ENCODE measurements at places on chromosomes 12 and 14.

- DNase-seq, result no peak
These were observed 27.1 kb upstream of the RNU6-8 start for GRCh38 chr14:32230181-32230580.

DNA sequence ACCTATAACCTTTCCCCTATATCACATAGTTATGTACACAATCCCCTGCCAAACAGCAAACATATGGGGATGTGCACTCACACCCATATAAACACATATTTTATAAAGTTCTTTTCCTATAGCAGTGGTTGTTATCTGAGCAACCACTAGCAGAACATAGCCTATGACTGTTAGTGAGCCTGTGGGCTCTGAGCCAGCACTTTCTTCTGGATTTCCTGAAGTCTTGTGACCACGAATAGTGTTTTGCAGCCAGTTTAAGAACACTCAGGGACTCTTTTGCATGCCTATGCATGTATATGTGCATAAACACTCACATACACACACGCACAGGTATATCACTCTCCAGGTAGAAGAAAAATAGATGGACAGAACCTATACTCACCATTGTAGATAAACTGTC is 17.1 kb downstream of the TESPA1 start:
- no peak for DNase-seq

DNA sequence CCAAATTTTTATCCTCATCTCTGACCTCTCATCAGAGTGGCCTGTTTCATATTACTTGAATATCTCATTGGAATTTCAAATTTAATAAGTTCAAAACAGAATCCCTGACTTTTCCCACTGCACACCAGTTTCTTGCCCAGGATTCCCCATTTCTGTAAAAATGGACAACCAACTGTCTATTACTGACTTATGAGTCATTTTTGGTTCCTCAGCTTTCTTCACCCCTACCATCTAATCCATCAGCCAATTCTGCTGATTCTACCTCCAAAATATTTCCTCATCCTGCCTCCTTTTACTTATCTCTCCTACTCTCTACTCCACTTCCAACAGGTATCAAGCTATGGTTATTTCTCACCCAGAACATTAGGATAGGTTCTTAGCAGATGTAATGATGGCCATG is 44.2 kb downstream of the TMX1 start:
- no peak for DNase-seq

DNA sequence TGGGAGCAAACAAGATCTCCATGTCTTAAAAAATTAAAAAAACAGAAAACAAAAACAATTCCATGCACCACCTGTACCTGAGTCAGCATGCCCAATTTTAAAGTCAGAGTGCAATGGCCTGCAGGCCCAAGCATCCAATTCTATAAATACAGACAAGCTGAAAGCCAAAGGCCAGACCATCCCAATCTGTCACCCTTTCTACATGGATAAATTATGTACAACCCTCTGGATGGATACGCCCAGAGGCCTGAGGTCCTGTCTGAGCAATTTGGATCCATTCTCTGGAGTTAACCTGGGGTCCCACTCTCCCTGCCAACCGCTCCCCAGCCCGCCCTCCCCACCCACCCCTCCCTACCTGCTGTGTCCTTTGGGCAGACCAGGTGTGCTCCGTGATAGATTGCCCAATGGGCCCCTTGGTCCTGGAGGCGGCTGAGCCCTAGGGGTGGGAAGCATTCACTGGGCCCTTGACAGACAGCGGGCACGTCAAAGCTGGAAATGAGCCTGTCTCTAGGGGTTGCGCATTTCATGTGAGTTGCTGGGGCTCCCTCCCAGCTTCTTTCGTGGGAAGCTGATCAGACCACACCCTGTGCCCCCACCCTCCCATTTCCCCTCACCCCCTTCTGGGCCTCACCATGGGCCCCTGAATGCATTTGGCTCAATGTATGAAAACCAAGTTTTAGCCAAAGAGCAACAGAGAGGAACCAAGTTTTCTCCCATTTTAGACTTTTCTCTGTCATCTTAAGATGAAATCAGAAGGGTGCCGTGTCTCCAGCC is 171.3 kb downstream of the BCL11B start:
- DNase-seq, result no peak

- DNase-seq, result no peak
These were observed 12.9 kb downstream of the MIA2 start for GRCh38 chr14:39246618-39247017.

DNA sequence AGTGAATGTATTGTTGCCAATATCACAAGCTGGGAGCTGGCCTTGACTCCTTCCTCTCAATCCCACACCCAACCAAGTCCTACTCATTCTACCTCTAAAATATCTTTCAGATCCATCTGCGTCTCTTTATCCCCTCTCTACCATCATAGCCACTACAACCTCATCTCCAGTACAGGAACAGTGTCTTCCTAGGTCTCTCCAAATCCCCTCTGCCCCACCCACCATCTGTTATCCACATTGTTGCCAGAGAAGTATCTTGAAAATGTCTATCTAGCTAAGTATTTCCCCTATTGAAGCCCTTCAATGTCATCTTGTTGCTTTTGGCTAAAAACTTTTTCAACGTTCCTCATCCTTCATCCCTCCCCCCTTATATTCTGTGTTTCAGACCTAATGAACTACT is 244.7 kb downstream of the C12orf75 start:
- DNase-seq, result no peak

- DNase-seq, result no peak
These were observed 275.6 kb downstream of the AACS start for GRCh38 chr12:125340791-125341190.

DNA sequence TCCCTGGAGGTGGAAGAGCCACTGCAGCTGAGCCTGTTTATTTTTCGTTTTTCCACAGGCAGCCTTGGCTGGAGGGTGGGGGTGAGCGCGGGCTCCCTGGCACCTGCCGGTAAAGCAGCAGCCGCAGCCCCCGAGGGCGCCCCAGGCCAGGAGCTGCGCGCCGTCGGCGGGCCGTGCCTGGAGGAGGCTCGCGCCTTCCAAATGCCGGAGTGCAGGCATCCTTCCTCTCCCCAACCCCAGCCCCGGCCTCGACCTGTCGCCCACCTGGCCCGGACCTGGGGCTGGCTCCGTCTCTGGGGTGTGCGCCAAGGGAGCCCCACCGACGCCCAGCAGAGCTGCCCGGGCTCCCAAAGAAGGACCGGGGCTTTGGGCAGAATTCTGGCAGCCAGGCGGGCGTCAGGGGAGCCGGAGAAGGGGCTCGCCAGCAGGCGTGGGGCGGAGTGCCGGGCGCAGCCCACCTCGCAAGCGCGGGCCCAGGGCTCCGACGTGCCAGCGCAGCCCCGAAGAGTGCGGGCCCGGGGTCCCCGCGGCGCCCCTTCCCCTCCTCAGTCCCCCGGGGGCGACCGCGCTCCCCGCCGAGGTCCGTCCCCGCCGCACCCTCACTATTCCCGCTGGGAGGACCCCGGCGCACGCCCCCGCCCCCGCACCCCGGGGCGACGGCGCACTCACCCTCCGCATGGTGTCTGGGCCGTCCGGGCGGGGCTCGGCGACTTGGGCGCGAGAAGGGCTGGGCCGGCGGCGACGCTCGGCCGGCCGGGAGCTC is 130.3 kb downstream of the NDUFA12 start:
- no peak for DNase-seq

DNA sequence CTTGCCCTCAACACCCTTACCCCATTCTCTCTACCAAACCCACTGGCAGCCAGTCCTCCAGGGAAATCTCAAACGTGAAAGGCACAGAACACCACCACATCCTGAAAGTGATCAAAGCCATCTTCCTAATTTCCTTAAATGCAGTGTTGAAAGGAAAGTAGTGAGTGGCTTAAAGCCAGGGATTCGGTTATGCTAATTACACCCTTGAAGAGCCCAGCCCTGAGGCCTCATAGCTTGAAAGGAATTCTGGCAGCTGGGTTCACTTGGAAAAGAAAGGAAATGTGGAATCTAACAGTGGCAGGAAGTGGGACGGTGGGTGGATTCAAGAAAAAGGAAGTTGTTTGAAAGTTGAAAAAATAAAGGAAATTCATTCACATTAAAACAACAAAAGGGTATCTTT is 73.0 kb upstream of the FICD start:
- no peak for DNase-seq

DNA sequence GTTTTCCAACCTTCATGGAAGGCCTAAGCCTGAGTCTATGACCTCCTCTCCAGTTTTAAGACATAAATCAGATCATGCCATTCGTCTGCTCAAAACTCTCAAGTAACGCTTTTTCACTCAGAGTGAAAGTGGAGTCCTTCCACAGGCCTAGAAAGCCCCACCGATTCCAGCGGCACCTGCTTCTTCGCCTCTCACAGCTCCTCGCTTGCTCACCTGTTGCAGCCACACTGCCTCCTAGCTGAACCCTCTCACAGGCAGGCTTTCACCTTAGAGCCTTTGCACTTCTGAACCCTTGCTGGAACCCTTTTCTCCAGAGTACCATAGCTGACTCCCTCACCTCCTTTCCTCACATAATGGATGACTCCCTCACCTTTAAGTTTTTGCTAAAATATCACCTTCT is 301.1 kb downstream of the ZFP36L1 start:
- DNase-seq, result no peak

DNA sequence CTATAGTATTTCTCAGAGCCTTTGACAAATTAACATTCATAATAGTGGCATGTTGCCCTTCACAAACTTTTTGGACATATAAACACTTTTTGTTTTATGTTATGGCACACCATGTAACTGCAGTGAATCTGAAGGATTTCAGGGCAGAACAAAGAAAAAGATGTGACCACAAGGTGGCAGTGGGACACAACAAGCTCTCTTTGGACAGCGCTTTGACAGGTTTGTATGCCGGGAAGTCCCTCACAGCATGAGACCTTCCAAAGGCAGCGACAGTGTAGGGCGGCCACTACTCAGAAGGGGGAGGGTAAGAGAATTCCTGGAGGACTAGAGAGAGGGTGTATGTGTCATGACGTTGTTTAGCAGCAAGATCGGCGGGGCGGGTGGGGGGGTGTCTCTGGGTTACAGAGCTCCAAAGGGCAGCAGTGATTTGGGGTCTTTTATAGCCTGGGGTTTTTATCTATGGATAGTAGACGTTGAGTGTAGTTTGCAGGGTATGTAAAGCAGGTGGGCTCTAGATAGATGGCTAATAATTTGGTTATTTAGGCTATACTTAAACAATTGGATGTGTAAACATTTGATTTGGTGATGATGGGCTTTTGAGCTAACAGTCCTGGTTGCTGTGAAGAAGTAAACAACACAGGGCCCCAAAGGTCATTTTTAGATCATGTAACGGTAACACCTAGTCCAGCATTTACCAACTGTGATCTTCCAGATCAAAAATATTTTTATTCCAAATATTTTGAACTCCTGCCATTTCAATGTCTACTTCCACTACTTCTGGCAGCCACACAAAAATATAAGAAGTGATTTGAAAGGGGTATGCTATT is 22.9 kb downstream of the ETFBKMT start:
- peak; percentile 40 for DNase-seq

GRCh38 chr12:83826112-83826511 is 1086.5 kb downstream of the SLC6A15 start:
- DNase-seq, result no peak

DNA sequence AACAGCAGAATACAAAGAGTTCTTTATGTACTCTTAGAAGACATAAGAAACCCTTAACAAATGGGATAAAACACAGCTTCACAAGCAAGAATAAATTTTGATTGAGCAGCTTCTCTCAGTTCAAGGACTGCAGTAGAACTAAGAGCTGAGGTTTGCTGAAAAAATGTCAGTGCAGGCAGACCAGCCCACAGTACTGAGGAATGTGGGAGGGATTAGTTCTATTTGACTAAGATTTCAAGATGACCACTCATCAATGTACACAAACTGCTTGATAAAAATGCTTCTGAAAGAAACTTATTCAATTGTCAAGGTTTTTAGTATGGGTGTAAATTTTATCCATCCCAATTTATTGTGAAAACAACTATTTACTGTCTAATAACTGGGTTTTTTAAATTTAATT is 138.4 kb downstream of the SEC23A start:
- no peak for DNase-seq

DNA sequence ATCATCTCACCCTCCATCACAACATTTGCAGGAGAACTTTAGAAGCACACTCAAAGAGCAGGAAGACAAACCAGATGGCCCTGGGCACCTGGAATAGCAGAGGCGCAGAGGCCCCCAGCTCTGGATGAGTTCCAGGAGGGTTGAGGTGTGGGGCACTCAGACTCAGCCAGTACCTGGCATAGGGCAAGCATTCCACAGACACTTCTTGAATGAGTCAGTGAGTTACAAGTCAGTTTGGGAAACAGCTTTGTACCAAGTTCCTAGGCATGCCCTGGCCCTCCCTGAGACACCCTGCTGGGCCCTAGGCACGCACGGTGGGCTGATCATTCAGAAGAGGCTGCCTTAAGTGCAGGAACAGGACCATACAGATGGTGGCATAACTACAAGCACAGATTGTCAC is 54.3 kb downstream of the MAP3K9 start:
- DNase-seq, result no peak

DNA sequence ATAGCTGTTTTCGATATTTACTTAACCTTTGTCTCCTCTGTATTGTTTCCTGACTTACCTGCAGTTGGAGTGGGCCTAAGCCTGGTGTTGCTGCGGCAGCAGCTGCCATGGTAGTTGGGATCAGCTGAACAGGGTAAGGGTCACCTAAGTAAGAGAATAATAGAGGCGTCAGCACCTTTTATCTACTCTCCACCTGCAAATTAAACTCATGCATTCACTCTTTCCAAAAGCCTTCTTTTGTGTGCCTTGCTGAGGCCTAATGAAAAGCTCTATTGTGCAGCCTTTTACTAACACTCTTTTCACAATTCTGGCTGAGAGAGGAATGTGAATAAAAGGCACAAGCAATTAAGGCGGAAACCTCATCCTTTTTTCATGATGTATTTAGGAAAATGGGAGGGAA is 308.7 kb downstream of the SOX5 start:
- no peak for DNase-seq

DNA sequence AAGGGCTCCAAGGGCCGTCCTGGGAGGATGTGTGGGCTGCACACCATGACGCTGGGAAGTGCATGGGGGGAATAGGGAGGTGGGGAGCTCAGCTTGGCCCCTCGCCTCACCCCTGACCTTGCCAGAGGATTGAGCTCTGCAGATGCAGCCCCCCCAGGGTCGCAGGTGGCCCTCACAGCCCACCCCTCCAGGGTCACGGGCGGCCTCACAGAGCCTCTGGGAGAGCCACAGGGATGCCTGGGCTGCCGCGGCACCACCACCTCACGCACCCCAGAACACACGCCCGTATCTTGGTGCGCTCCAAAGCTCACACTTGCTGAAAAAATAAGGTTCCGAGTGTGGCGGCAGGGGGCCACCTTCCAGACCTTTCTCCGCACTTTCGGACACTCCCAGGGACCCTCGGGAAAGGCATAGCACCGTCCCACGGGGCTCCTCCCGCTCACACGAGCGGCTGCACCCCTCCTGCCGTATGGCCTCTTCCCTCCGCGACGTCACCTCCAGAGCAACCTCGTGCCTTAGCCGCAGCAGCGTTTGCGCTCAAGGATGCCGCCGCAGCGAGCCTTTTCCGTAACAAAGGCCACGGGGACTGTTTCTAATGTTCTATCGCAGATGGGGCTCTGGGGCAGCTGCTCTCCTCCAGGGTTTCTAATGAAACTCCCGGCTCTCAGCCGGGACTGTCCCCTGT is 9.9 kb upstream of the FBRSL1 start:
- no peak for DNase-seq

- DNase-seq, result no peak
These were observed 132.5 kb downstream of the GPR135 start for GRCh38 chr14:59332727-59333126.

Data from stimulated activated CD8-positive, alpha-beta memory T cell treated with anti-CD3 and anti-CD28 coated beads, Interleukin-2, amount 100 ng/mL, for 1 hour (primary cell).